Natural killer cell (primary cell): ENCODE measurements at places on chromosomes 12 and 14. TPM values are rescaled to one million over a fixed set of nuclear protein-coding genes. Genes with fewer than 3 reads are reported as not detected.

Gene ARHGEF25
- 6.5 TPM for total RNA-seq

Gene DEPDC4
- total RNA-seq: 0.16 TPM

Gene C12orf56
- not detected for total RNA-seq

Gene CNIH1
- total RNA-seq: 20.4 TPM

Gene MARCHF9
- 26.0 TPM for total RNA-seq

Gene TNS2
- total RNA-seq: 0.95 TPM

Gene GABARAPL1
- 160 TPM for total RNA-seq
